Activated naive CD4-positive, alpha-beta T cell treated with Interleukin-2 at 50 U/mL for 16 hours (primary cell): ENCODE measurements at places on chromosomes 6 and 20.

GRCh38 chr20:2599288-2600006 lies 53.0 kb upstream of the NOP56 start:
- no peak for DNase-seq

GRCh38 chr6:42313038-42313437 lies 95.4 kb upstream of the MRPS10 start:
- no peak for DNase-seq

DNA sequence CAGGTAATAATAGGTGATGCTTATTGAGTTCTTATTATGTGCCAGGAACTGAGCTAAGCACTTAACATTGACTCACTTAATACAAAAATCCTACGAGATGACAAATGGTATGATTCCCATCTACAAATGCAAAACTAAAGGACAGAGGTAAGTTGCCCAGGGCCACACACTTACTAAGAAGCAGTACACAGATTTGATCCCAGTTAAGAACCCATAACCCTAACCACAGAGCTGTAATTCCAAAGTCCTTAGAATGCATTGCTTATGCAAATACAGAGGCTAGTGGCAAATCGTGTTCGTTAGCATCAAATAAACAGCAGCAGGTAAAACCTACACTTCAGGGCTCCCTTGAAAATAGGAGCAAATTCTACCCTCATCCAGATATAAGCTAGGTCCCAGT lies 104.0 kb downstream of the SASH1 start:
- no peak for DNase-seq

GRCh38 chr20:7866285-7866684 lies 74.0 kb downstream of the HAO1 start:
- DNase-seq = no peak

DNA sequence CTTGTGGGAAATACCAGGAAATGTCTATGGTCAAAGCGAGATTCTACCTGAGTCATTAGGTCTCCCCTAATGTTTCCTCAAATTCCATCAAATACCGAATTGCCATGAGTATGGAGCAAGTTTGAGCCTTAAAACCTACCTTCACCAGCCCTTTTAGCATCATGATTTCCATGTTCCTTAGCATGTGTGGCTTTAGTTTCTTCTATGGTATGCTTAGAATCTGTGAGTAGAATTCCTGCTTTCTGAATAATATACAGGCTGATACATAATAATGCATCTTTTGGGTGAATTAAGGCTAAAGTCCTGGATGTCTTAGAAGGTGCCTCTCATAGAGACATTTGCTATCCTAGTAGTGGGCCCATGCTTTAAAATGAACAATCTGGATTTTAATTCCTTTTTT lies 32.0 kb downstream of the TSPYL4 start:
- DNase-seq = no peak

- no peak for DNase-seq
Measured at GRCh38 chr6:32131439-32131948, 1.4 kb upstream of the FKBPL start.

DNA sequence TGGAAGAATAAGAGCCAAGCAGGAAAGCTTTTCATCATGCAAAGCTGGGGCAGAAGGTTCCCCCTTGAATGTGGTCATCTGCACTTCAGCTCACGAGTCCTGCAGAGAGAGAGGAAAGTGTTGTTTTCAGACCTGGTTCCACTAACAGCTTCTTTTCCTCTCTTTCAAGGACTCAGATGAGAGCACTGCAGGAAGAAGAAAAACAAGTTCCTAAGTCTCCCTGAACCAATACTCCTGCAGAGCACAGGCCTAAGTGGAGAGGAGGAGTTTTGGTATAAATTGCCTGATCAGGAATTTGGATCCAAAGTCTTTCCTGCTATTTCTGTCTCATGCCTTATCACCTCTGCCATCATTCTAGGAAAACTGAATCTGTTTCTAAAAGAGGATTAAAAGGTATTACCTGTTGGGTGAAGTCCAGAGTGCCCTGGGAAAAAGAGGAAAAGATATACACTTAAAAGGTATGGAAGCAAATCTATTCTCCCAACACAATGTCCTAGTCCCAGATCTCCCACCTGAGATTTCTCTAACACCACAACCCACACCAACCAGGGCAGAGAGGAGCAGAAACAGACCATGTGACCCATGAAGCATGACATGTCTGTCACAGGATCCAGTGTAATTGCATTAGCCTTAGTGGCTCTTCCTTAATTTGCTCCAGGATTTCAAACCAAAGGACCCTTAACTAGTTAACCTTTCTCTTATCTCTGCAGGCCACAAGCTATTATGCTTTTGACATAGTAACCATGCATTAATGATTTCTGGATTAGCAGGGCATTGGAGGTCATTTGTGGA lies 12.2 kb downstream of the HLA-DRB5 start:
- no peak for DNase-seq

DNA sequence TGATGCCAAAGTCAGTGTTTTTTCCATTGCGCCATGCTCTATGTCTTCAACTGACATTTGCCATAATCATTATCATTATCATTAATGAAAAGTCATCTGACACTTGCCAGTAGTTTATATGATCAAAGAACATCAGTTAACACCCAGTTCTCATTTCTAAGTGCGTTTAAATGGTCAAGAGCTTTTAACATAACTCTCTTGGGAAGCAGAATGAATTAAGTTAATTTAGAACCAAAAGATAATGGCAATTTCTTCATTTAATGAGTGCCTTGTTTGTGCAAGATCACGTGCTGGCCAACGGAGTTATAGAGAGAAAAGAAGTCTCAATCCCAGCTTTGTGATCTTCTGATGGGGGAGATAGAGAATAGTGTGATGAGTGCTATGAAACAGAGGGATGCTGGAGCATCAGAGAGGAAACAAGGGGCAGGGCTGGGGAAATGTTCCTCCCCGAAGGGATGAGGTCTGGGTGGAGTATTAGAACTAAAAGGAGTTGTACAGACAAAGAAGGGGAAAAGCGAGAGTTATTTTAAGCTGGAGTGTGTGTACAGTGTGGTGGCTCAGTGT lies 20.3 kb downstream of the ANKS1A start:
- DNase-seq = no peak

DNA sequence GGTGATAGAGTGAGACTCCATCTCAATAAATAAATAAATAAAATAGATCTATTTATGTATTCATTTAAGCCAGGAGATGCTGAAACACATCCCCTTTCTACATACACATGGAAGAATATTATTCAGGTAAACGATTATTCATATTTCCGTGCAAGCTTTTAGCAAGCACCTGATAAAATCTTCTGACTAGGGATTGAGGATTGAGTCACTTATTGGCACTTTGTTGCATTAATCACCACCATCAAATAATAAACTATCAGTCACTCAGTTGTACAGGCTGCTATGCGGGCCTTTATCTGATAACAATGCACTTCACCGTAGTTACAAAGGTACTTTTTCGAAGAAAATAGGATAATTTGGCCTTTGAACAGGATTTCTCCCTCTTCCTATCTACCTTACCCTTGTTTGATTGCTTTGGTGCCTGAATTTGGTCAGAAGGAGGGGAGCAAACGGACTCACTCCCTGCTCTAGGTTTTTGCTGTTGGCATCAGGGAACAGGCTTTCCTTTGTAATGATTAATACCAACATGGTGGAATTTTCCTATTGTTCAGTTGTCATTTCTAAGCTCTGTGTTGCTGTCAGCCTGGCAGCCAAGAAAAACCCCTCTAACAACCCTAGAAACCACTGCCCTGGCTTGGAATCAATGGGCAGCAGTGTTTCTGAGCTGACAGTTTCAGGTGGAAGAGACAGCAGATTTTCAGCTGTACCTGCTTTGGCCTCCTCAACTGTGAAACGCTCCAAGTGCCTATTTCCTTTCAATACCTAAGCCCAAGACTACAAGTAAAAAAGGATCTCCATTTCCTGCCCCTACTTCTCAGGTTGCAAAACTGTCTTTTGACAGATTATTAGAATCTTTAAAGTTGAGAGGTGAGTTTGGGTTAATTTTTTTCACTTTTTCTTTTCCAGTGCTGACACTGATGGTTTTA lies 63.0 kb downstream of the MYB start:
- DNase-seq = no peak

- no peak for DNase-seq
Measured at GRCh38 chr6:136983687-136984086, 61.1 kb downstream of the IL20RA start.

DNA sequence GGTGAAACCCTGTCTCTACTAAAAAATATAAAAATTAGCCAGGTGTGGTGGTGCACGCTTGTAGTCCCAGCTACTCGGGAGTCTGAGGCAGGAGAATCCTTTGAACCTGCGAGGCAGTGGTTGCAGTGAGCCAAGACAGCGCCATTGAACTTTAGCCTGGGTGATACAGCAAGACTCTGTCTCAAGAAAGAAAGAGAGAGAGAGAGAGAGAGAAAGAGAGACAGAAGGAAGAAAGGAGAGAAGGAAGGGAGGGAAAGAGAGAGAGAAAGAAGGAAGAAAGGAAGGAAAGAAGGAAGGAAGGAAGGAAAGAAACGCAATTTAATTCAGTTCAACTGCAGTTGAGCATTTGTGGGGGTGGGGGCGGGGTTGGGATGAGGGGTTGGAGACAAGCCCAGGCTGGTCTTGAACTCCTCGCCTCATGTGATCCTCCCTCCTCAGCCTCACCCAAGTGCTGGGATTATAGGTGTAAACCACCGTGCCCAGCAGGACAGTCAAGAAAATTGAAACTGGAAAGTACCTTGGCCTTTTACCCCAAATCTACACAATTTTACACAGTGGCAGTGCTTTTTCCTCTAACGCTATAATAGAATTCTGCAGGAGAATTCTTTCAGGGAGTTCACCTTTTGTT lies 30.5 kb downstream of the TRIM27 start:
- DNase-seq = no peak

DNA sequence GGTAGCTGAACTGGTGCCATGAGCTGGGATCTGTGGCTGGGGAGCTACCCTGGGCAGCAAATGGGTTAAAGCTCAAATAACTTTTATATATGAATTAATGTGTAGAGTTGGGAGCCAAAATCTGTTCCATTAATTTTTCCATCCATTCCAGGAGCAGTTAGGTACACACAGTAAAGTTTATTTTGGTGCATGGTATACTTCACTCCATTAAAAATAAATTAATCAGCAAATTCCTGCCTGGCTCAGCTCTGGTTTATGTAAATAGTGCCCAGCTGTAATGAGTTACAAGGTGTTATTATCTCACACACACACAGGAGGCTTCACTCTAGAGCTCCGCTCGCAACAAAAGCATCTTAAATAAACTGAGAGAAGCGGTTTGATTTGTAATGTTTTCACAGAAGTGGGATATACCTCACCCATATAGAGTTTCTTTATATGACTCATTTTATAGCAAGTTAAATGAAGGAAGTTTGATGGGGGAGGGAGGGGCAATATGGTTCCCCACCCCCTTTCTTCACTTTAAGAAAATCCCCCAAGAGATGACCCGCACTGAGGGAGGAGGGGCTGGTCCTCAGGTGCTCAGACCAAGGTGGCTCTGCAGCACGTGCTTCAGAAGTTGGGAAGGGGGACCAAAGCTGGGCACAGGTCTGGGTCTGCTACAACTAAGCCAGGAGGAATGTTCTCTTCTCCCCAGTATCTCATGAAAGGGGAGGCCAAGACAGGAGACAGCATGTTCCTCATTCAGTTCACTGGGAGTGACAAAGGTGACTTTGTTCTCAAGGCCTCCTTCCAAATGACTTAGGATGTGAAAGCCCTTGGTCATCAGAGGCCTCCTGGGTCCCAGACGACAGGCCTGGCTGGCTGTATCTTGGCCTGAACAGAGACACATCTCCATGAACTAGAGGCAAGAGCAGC lies 10.5 kb upstream of the FAM83C start:
- no peak for DNase-seq

- no peak for DNase-seq
Measured at GRCh38 chr6:18203786-18204185, 48.6 kb downstream of the KDM1B start.

DNA sequence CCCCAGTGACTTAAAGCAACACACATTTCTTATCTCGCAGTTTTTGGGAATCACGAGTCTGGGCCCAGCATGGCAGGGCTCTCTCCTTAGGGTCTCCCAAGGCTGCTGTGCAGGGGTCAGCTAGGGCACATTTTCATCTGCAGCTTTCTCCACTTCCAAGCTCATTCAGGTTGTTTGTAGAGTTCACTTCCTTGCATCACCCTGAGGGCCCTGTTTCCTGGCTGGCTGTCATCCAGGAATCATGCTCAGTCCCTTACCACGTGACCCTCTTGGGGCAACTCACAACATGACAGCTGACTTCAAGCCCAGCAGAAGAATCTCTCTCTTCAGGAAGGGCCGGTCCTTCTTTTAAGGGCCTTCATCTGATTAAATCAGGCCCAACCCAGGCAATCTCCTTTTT lies 21.3 kb downstream of the SNAP25 start:
- DNase-seq = no peak

- DNase-seq = no peak
Measured at GRCh38 chr6:24854077-24854666, 55.5 kb upstream of the ARMH2 start.

DNA sequence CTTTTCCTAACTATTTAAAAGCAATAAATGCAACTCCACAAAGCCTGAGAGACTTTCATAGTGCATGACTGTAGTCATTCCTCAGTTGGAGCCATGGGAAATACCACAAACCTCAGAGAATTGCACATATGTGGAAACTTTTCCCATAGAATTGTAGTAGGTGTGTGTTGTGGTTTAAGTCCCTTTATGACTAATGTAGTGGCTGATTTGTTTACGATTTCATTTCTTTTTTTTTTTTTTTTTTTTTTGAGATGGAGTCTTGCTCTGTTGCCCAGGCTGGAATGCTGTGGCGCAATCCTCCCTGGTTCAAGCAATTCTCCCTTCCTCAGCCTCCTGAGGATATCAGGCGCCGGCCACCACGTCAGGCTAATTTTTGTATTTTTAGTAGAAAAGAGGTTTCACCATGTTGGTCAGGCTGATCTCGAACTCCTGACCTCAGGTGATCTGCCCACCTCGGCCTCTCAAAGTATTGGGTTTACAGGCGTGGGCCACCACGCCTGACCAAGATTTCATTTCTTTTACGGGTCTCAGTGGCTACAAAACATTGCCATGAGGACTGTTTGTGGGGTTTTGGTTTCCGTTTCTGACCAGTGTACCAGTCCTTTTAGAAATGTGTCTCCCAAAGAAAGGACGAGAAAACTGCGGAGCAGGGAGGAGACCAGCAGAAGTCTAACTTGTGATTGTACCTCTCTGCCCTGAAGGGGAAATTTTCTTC lies 212.1 kb upstream of the MARCKS start:
- DNase-seq = no peak

- no peak for DNase-seq
Measured at GRCh38 chr6:108853077-108853476, 4.9 kb downstream of the ARMC2 start.

DNA sequence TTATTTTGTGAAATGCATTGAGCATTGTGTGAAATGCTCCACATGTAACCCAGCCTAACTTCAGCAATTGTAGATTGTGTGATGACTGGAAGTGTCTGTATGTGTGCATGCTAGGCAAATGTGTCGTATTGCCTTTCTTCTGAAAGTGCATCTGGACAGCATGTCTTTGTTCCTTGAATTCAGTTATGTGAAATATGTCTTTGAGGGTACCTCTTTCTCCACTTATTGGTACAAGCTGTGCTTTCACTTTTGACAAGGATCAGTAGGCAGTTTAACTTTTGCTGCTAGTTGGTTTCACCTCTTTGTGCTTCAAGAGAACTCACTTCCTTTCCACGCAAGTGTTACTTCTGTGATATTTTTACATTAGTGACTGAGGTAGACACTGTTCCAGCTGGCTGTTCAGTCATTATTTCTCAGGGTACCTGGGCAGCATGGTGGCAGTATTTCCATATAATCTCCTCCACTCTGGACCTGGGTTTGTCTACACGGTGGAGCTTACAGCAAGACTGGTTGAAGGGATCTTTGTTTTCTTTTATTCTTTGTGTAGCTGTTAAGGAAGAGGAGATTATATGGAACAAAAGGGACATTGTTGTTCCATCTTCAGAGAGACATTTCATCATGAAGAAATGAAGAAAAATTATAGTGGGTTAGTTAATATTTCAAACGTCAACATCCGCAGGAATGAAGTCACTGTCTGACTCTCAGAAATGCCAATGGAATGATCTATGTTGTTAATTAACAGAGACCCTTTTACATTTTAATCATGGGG lies 175.4 kb downstream of the UTRN start:
- no peak for DNase-seq
